ENCODE measurements at places on chromosomes 2 and 18. TPM values are rescaled to one million over a fixed set of nuclear protein-coding genes. Genes with fewer than 3 reads are reported as not detected.

Gene AMER3
- 3.0 TPM for total RNA-seq

Gene TET3
- 9.7 TPM for total RNA-seq

Gene STAT4
- total RNA-seq, result 23.0 TPM

Gene CXCR2
- total RNA-seq, result not detected

DNA sequence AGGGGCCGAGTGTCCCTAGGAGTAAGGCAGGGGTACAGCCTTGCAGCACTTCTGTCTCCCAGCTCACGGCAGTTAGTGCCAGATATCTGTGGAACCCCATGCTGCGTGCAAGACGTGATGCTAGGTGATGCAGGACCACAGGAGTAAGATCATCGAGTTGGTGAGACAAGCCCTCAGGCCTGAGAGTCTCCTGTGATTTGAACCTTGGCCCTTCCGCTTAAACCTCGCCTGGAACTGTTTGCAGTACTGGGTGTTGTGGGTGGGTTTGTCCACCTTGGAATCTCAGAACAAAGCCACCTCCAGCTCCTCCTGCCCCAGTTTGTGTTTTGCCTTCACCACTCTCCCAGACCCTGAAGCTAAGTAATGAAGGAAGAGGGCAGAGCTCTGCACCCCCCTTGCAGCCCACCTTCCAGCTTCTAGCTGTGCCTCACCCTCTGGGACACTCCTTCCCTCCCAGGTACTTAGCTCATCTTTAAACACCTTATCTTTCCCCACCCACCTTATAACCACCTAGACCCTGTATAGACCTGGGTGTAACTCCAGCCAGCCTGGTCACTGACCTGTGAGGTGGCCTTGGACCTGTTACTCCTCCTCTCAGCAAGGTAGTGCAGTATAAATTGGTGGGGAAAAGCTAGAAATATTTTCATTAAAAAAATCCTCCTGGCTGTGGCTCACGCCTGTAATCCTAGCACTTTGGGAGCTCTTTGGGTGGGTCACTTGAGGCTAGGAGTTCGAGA is 6.6 kb downstream of the CNNM4 start:
- no peak for DNase-seq

- DNase-seq, result peak; percentile 51
Measured at GRCh38 chr2:30979822-30980245, 158.4 kb downstream of the GALNT14 start.

- DNase-seq, result no peak
Measured at GRCh38 chr2:60215386-60215901, 338.0 kb downstream of the BCL11A start.

DNA sequence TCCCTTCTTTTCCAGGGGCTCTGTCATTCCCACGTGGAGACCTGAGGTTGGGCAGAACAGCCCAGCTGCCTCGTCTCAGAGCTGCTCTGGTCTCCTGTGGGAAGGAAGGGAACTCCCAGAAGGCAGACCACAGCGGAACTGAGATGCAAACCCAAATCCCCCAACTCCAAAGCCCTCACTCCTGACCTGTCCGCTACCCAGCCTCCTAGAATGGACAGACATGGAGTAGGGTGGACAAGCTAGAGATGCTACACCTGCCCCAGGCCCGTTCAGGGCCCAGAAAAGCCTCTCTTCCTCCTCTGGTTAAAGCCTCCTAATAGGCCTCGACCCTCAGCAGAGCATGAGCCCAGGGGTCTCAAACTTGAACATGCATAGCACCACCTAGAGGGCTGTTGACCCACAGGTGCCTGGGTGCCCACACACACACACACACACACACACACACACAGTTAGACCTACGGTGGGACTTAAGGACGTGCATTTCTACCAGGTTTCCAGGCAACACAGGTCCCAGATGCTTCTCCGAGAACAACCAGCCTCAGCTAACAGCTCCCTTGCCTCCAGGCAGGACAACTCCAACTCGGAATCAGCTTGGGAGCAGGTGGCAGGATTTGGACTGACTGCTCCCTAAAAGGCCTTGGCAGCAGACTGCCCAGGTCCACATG is 93.5 kb downstream of the TNS1 start:
- no peak for DNase-seq
